ENCODE measurements at places on chromosomes 7 and 10.

GRCh38 chr10:11387551-11388222, 223.8 kb downstream of the USP6NL start:
- no peak for DNase-seq

DNA sequence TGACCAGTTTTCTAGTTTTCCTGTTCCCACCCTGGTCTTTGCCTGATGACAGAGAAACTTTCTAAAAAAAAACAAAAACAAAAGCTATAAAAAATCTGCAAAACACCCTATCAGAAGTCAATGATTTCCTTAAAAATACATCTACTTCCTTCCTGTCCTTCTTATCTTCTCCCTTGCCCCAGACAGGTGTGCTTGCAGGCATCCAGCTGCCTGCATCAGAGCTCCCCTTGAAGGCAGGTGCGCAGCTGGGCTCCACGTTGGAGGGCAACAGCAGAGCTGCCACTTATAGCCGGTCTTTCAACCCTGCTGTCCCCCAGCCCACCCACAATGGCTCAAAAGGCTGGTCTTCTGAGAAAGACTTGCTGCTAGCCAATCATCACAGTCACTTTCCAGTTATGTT, 29.8 kb downstream of the UBE2D4 start:
- no peak for DNase-seq

DNA sequence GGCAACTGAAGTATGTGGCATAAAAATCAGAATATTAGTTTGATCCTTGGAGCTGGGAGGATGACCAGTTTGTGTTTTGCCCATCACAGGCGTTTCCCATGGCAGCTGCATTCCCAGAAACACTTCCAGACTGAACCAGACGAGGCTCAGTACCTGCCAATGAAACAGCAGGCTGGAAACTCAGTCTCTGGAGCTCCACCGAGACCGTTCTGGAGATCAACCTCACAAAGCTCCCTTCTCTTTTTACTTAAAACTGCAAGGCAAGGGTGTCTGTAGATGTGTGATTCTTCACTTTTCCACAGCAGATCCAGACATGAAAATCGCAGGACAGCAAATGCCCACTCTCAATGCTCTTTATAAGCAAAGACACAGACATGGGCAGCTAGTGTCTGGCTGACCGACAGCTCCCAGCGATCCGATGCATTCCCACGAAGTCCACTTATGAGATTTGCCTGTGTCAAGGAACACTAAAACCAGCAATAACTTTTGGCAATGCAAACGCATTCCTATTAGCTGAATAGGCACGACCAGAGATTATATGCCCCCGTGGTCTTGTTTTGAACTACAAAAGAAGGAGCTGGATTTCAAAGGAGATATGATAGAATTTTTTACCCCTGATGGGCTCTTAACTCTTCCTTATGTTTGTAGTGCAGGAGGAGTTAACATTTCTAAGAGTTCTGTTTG, 72.6 kb downstream of the ADAM12 start:
- no peak for DNase-seq

DNA sequence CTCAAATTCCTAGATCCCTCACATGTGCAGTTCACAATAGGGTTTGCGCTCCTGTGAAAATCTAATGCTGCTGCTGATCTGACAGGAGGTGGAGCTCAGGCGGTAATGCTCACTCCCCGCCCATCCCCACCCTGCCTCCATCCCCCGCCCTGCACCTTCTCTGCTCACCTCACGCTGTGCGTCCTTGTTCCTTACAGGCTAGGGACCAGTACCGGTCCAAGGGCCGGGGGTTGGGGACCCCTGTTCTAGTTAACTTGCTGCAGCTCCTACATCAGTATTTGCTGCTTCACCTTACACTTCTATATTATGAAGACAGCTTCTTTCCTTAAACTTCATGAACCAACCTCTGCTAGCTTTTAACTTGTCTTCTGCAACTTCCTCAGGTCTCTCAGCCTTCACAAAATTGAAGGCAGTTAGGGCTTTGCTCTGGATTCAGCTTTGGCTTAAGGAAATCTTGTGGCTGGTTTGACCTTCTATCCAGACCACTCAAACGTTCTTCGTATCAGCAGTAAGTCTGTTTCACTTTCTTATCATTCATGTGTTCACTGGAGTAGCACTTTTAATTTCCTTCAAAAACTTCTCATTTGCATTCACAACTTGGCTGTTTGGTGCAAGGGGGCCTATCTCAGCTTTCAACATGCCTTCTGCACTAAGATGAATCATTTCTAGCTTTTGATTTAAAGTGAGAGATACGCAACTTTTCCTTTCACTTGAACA, 1.7 kb upstream of the TNKS2 start:
- peak; percentile 31 for DNase-seq

GRCh38 chr10:124866812-124867211, 65.2 kb downstream of the ABRAXAS2 start:
- DNase-seq = no peak

DNA sequence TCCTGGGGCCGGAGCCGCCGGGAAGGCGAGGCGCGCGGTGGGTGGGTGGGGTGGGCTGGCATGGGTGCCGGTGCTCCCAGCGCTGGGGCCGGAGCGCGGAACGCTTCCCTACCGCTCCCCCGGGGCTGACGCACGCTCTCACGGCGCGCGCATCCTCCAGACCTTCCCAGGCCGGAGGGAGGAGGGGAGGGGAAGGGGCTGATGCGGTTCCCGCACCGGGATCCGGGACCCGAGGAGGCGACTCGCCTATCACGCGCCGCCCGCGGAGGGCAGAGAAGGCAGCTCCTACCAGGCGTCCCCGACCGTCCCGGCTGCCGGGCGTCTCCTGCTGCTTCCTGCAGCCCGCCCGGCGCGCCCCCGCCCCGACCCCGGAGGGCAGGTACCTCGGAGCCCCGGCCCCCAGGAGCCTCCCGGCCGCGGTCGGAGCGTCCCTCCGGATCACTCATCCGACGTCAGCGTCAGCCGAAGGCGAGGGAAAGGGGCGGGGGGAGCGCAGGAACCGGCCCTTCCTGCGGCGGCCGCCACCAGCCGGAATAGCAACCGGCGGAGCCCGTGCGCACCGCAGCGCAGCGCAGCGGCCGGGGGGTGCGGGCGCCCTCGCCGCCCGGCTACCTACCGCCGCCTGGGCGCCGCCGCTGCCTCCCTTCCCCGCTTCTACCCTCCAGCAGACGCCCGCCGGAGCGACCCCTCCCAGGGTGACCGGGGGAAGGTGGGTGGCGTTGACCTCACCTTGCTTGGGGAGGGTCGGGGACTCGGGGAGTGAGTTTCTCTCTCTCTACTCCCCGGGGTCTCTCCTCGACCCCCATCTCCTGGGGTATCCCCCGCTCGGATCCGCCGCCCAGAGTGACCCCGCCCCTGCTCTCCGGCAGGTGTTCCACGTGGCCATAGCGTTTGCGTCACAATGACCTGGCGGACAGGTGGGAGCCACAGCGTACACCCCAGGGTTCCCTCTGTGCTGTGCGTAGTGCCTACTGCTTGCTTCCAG, at the start of gene ICA1:
TSS of gene ICA1 (minus strand) at position 457 of the 985 bp plus-strand sequence. CDS start 26,241 bp downstream, outside the sequence.
- DNase-seq = peak; percentile 91

- no peak for DNase-seq
Observed at GRCh38 chr7:106285855-106286492, 1.2 kb upstream of the NAMPT start.

GRCh38 chr10:132063432-132063831, 2.3 kb upstream of the JAKMIP3 start:
- no peak for DNase-seq

DNA sequence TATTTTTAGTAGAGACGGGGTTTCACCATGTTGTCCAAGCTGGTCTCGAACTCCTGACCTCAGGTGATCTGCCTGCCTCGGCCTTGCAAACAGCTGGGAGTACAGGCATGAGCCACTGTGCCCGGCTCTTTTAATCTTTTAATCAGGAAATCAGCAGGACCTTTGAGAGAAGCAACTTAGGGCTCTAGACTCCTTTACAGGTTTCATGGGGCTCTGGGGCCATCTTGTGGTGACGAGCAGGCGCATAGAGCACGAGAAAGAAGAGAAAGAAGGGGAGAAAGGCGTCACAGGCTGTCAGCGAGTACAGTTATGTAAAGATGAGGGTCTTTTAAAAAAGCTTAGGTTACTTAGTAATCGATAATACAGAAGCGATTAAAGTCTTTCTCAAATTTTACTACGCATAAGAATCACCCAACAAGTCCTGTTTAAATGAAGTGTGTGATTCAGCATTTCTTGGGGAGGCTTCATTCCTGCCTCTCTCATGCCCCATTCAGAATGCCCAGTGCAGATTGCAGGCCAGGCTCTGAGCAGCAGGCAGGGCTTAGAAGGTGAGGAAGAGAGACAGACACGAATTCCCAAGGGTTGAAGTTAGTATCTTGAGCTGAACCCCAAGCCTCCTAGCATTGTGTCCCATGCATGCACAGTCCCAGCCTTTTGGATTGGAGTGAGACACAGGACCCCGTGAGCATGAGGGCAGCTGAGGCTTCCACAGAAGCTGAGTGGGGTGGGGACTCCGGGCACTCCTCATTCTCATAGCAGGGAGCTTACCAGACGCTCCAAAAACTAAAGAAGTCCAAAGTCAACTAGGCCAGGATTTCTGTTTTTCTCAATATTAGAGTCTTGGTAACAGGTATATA, 23.6 kb upstream of the PFKP start:
- DNase-seq = peak; percentile 35

DNA sequence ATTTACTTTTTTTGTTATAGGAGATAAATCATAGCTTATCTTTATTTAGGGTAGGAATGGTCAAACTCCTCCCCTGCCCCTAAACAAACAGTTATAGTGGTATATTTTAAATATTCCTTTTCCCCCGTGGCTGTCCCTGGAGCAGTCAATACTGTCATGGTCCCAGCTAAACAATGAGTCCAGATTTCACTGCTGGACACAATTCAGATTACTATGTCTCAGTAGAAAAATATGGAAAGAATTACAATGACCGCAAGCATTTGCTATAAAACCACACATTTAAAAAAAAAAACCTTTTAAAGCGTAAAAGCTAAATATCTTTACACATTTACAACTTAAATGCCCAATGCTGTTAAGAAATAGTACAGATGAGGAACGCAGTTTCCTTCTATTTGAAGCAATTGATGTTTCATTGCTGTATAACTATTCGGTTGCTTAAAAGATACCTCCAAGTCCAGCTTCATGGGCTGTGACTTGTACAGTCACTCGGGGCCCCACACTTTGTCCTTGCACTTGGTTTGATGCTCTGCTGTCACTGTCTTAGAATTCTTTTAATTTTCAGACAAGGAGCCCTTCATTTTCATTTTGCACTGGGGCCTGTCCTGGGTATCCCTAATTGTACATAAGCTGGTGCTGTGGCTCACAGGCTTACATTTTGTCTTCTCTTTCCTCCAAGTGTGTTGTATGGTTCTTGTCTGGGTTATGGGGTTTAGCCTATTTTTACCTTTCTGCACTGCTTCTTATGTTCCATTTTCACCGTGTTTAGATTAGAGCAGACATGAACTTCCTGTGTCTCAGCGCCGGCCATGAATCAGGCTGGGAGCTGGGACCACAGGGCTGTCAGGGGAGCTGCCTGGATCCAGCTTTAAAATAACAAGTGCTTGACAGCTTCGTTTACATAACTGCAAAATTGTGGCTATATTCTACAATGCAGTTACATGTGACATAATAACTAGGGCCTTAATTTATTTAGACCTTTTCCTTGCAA, 530.2 kb upstream of the FZD8 start:
- no peak for DNase-seq
